ENCODE measurements at places on chromosomes 5 and 9.

GRCh38 chr9:108282872-108283271, 572.9 kb downstream of the ACTL7B start:
- DNase-seq, result no peak

- DNase-seq, result no peak
These were observed 1724.3 kb upstream of the C9orf72 start for GRCh38 chr9:29297592-29297991.

- DNase-seq, result no peak
These were observed 12.0 kb upstream of the FAM81B start for GRCh38 chr5:95379133-95379532.

DNA sequence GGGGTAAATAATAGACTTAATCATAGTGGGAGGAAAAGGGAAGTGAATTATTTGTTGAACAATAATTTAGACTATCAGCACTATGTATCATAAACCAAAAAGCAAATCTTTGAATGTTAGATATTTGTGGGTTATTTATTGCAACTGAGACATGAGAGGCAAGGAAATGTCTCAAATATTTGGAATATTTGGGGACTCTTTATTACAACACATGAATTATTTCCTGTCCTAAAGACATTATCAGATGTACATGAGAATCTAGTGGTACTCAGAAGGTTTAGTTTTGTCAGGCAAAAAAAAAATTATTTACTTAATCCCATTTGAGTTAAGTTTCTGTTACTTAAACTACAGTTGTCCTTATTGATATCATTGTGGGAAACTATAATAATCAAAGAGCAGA, 91.1 kb downstream of the TLR4 start:
- DNase-seq, result no peak

DNA sequence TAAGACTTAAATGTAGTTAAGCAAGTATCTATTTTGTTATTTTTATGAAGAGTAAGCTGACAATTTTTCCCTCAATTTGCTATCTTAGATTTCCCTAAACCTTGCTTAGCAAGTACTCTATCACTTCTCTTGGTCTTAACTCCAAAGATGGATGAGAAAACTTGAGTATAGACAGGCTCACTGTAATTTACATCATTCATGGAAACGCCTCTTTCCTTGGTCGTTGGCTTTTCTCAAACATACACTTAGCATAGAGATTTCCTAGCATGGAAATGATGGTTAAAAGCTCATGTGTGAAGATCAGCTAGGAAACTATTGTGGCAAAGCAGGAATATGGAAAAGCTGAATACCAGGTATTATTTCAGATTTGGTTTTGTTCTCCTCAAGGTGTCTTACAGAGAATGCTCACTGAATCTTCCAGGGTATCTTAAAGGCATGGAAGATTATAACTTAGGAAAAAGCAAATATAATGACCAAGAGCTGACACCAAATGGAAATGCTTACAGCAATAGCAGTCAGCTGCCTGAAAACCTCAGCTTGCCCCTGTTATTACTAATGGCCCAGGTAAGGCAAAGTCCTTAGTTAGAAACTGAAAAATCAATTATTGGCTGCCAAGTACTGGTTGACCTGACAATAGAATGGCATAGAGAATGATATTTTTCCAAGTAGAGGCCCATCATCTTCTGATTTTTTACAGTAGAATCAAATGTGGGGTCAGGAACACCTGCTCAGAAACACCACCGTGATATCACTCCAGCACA, 84.8 kb downstream of the SEMA5A start:
- DNase-seq, result no peak

DNA sequence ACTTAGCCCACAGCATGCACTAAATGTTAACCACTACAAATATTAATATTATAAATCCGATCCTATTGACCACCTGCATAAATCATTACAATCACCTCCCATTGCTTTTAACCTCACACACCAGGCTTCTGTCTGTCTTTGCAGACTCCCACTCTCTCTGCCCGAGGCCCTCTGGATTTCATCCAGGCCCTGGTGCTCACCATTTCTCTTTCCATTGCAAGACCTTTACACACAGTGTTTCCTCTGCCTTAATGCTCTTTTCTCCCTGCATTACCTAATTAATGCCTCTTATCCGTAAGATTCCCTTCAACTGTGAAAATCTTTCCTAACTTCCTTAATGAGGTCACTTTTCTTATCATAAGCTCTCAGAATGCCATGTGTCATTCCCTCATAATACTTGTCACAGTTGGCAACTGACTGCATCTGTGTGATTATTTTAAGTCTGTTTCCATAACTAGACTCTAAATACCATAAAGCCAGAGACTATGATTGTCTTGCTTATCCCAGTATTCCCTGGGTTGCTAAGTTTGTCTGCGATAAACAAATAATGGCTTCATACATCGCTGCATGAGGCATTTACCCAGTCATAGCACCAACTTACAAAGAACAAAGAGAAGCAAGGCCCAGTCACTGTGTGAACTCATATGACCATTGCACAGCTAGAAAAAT, 155.1 kb downstream of the CCDC192 start:
- DNase-seq, result no peak

DNA sequence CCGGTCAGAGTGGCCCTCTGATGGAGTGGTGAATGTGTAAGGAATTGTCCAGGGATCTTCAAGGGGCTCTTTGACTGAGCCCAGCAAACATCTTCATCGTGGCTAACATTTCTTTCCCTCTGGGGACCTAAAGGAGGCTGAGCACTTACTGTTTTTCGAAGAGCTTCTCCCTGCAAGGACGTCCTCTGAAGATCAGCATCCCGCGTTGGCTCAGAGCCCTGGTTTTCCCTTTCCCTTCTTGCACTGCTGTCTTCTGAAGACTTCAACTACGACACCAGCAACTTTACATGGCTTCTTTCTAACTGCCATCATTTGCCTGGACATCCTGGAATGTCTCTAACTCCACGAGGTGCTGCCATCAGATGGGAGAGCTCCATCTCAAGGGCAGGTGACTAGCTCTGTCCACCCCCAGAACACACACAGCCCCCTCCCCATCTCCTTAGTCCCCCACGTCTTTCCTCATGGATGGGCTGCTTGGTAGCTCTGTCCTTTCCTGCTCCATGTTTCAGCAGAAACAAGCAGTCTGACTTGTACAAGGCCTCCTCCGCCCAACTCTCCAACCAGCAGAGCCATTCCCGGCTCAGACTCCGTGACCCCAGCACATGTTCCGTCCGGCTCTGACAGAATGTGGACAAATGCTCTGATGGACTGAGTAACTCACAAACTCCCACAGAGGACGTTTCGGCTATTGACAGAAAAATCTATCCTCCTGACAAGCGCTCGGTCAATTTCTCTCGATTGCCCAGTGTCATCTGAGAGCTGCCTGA, 17.1 kb downstream of the SHB start:
- no peak for DNase-seq

DNA sequence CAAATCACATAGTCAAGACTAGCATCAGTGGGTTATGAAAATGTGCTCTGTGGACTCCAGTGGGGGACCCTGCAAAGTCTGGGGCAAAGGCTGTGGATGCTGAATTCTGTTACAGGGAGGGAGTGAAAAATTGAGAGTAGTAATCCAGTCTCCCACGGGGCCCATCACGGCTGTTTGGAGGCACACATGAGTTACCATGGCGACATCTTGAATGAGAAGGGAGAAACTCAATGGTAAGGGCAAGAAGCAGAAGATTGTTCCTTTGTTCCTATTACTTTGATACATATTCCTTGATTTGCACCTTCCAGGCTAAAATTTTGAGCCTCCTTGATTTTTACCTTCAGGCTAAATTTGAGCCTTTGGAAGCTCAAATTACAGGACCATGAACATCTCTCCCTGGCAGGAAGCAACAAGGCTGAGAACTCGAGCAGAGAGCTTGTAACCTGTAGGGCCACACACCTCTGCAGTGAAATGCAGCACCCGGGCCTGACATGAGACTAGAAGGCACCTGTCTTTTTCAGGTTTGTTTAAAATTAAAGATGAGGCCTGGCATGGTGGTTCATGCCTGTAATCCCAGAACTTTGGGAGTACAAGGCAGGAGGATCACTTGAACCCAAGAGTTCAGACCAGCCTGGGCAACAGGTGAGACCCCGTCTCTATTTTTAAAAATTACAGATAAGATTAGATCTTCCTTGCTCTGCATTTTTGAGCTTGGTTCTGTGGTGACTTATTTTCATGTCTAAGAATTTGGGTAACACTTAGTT, 31.0 kb upstream of the ZFR start:
- no peak for DNase-seq

- no peak for DNase-seq
These were observed 76.4 kb downstream of the TTLL11 start for GRCh38 chr9:122016744-122017143.

DNA sequence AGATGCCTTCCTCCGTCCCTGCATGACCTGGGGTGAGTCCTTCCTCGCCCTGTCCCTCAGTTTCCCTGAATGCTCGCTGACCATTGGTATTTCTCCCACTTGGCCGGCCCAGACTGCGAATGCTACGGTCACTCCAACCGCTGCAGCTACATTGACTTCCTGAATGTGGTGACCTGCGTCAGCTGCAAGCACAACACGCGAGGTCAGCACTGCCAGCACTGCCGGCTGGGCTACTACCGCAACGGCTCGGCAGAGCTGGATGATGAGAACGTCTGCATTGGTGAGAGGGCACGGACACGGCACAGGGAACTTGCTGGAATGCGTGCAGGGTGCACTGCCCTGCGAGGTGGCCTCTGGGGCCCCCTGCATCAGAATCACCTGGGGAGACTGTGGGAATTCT, 77.1 kb downstream of the NTNG2 start:
- DNase-seq, result no peak

DNA sequence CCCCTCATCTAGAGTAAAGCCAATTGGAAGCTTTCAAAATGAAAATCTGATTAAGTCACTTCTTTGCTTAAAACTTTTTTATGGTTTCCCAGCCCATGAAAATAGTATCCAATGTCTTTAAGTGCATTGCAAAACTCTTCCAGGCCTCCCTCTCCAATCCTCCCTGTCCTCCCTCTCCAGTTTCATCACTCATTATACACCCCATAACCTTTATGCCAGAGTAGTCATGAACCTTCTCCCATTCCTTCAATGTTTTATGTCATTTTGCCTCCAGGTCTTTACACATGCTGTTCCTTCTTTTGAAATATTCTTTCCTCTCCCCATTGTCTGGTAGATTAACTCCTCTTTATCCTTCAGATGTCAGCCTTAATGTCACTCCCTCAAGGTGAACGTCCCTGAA, 8.1 kb upstream of the ZNF354A start:
- no peak for DNase-seq

GRCh38 chr9:83153030-83153429, 90.1 kb upstream of the RASEF start:
- no peak for DNase-seq

GRCh38 chr5:153896117-153896516, 142.6 kb downstream of the FAM114A2 start:
- DNase-seq, result no peak

GRCh38 chr5:58786035-58786434, 203.2 kb downstream of the RAB3C start:
- no peak for DNase-seq

DNA sequence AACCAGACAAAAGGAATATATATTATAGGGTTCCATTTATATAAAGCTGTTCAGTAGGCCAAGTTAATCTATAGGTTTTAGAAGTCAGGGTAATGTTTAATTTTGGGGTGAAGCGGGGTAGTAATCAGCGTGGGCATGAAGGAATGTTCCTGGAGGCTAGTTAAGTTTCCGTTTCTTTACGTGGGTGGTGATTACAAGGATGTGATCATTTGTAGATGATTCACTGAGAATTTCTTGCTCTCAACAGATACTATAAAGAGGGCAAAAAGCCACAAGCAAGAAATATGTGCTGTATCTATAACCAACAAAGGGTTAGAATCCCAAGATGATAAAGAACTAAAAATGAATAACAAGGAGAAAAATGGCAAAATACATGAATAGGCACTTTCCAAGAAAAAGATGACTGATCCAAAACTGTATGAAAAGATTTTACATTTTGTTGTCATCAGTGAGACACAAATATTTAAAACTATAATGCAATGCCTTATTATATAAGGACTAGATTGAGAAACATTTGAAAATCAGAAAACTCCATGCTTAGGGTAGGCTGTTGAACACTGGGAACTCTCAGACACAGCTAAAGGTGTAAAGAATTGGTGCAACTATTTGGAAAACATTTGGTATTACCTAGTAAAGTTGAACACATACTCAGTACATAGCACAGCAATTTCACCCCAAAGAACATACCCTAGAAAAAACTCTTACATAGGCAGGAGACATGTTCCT, 224.3 kb upstream of the S1PR3 start:
- DNase-seq, result no peak

GRCh38 chr5:54894957-54895815, 90.2 kb downstream of the ESM1 start:
- DNase-seq, result no peak

GRCh38 chr5:111556501-111556900, 44.2 kb upstream of the STARD4 start:
- no peak for DNase-seq

- DNase-seq, result no peak
These were observed 222.9 kb upstream of the MEF2C start for GRCh38 chr5:89105836-89106235.

GRCh38 chr5:113237893-113238292, 196.9 kb downstream of the TSSK1B start:
- DNase-seq, result no peak

Measured in left ventricle myocardium inferior (tissue), 1 donor.